ENCODE measurements at places on chromosomes 16 and 17. TPM values are rescaled to one million over a fixed set of nuclear protein-coding genes. Genes with fewer than 3 reads are reported as not detected.

Gene CCL2
- polyA plus RNA-seq, result 19.9 TPM

- no peak for DNase-seq
Measured at GRCh38 chr17:40822132-40822812, at the start of gene KRT10. TSS of gene KRT10 (minus strand) at chr17:40822614. CDS start at chr17:40822585, 29 bp downstream.

GRCh38 chr16:19377864-19378263 lies 39.8 kb upstream of the TMC5 start:
- no peak for DNase-seq

GRCh38 chr16:4239682-4240175 lies 2.2 kb downstream of the SRL start:
- DNase-seq, result no peak

Gene CHST5
- 0.62 TPM for polyA plus RNA-seq

DNA sequence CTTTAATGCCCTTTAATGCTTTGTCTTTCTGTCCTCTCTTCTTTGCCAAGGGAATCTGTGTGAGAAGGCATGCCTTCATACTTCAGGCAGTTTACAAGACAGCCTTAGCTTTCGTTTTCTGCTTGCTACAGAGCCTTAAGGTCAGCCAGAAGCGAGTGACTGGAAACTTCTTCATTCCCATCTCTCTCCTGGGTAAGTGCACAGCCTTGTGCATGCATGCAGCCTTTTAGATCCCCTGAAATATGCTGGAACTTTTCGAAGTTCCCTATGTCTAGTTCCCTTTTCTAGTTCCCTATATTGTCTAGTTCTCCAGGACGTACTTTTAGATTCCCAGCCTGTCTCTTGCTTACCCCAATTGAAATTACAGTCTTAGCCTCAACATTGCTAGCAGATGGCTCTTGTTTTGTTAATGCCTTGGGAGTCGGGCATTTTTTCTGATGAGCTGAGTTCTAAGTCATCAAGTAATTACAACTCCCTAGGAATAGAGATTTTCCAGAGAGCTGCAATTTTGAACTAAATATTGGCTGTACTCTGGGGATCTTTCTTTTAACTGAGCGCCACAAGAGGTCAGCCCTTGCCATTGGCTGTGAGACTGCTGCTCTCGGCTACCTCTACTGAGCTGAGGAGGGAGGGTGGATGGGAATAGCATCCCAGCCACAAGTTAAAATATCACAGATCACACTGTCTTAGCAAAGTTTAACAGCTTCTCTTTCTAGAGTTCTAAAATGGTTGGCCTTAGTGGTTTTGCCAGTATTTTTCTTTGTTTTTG lies 22.7 kb upstream of the PPM1D start:
- DNase-seq, result no peak

Gene VMO1
- polyA plus RNA-seq, result 0.33 TPM

Gene SULT1A2
- polyA plus RNA-seq, result 2.6 TPM

DNA sequence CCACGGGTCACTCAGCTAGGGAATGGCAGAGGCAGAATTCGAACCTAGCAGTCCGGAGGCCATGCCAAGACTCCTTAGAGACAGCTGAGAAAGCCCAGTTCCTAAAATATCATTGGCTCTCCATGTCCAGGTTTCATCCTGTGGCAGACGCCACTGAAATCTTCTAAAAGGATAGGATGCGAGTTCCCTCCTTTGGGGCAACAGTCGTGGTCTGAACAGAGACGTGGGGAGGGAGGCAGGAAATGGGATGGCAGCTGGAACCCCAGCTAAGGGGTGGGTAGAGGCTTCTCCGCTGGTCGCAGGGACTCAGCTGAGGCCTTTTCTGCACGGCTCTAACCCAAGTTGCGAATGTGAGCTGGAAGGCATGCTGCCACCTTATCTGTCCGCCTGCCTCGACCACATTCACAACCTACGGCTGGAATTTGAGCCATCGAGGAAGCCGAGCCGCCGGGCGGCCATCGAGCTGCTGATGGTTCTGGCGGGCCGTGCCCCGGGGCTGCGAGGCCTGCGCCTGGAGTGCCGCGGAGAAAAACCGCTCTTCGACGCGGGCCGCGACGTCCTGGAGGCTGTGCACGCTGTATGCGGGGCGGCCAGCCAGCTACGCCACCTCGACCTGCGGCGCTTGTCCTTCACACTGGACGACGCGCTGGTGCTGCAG lies 1.9 kb upstream of the HSF4 start:
- no peak for DNase-seq

GRCh38 chr16:51035711-51036110 lies 115.4 kb downstream of the SALL1 start:
- no peak for DNase-seq

GRCh38 chr16:68097088-68097487 lies 11.9 kb downstream of the NFATC3 start:
- DNase-seq, result no peak

Gene HELZ
- polyA plus RNA-seq, result 28.2 TPM
